ENCODE measurements at places on chromosomes 2 and 18. TPM values are rescaled to one million over a fixed set of nuclear protein-coding genes. Genes with fewer than 3 reads are reported as not detected.

Gene PMAIP1
- 51.7 TPM for polyA plus RNA-seq

Gene LAMA3
- polyA plus RNA-seq: 0.76 TPM

Gene DCDC2C
- 0.91 TPM for polyA plus RNA-seq

Gene CTAGE1
- not detected for polyA plus RNA-seq

Gene RAB27B
- polyA plus RNA-seq: 0.05 TPM

Gene IKZF2
- polyA plus RNA-seq: 1.7 TPM

Gene SPIRE1
- polyA plus RNA-seq: 6.0 TPM

Gene DNAJC10
- 13.4 TPM for polyA plus RNA-seq

Gene M1AP
- 4.8 TPM for polyA plus RNA-seq

Gene PCGF1
- polyA plus RNA-seq: 12.1 TPM

Gene MATN3
- polyA plus RNA-seq: 3.0 TPM

Gene ATP8B1
- 1.1 TPM for polyA plus RNA-seq

Gene C2orf81
- 2.4 TPM for polyA plus RNA-seq

Gene ATOH8
- 0.74 TPM for polyA plus RNA-seq

Gene SLC4A5
- 0.42 TPM for polyA plus RNA-seq

Gene CXCR1
- not detected for polyA plus RNA-seq

Gene CCDC74B
- 6.4 TPM for polyA plus RNA-seq

Gene ZEB2
- polyA plus RNA-seq: 0.22 TPM

Measured in H1 (cell line).